ENCODE measurements at places on chromosomes 5 and 9.

- DNase-seq, result no peak
Measured at GRCh38 chr9:113592876-113593575, 129.5 kb downstream of the RGS3 start.

- no peak for DNase-seq
Measured at GRCh38 chr5:134328619-134329018, 38.4 kb downstream of the CDKL3 start.

- DNase-seq, result no peak
Measured at GRCh38 chr5:119943148-119943547, 313.8 kb downstream of the FAM170A start.

DNA sequence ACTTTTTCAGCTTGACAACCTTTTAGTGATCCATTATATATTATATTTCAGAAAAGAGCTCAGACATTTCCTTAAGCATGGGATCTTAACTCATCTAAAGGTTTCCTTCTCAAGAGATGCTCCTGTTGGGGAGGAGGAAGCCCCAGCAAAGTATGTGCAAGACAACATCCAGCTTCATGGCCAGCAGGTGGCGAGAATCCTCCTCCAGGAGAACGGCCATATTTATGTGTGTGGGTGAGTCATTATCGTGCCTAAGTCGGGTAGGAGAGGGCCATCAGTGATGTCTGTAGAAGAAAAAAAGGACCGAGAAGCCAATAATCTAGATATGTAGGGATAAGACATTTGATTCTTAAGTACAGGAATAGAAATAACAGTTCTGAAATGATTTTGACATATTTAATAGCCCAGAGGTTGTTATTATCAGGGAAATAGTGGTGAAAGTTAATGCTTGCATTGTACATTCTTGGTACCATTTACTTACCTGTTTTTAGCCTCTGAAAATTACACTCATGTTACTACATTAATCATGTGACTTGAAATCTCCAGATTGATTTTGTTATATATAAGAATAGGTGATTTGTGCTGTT lies 28.2 kb downstream of the MTRR start:
- no peak for DNase-seq

GRCh38 chr5:136162008-136162407 lies 29.4 kb downstream of the SMAD5 start:
- DNase-seq, result no peak

- DNase-seq, result no peak
Measured at GRCh38 chr5:1410156-1411014, 34.9 kb downstream of the SLC6A3 start.

DNA sequence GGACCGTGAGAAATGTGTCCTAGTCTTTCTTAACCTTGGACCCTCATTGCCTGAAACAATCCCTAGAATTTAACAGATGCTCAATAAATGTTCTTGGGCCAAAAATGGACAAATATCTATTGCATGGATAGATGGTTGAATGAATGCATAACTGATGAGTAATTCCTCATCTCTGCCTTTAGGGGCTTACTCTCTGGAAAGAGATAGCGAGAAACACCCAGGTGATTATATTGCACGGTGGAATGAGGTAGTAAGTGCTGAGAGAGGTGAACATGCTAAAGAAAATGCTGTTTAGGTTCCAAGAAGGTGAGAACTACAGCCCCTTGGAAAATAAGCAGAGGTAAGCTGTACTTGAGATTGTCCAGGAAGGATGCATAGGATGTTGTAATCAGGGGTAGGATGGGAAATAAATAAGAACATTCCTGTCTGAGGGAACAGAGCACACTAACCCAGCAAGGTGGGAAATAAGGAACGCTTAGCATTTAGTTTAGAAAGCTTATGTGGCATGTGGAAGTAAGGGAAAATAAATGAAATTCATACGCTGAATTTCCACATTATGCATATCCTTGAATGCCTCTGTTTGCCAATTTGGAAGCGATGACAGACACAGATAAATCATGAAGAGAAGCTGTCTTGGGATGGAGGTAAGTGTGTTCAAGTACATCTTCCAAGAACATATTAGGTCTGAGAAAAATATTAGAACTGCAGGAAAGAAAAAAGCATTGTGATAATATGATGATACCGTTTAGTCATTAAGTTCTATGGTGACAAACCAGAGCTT lies 426.6 kb downstream of the ARHGEF28 start:
- no peak for DNase-seq

DNA sequence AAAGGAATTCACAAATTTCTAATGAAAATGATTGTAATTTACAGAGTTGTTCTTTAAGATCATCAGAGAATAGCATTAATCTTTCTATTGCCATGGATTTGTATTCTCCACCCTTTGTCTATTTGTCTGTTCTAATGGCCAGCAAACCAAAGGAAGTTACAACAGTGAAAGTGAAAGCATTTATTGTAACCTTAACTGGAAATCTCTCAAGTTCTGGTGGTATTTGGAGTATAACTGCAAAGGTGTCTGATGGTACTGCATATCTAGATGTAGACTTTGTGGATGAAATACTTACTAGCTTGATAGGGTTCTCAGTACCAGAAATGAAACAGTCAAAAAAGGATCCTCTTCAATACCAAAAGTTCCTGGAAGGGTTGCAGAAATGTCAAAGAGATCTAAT lies 21.7 kb downstream of the RMI1 start:
- no peak for DNase-seq

DNA sequence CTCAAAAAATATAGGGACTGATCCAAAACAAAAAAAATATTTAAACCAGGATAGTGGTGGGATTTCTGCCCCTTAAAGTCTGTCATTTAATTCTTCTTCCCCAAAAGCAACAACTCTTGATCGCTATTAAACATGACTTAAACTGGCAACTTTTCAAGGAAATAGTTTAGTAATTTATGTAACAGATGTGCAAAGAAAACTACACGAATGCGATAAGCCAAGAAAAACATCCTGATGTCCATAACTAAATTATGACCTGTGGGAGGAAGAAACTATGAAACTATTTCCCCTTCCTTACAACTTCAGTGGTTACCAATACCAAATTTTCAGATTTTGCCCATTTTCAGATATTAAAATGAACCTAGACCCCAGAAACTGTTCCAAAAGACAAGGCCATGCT lies 31.5 kb downstream of the CLINT1 start:
- DNase-seq, result no peak

DNA sequence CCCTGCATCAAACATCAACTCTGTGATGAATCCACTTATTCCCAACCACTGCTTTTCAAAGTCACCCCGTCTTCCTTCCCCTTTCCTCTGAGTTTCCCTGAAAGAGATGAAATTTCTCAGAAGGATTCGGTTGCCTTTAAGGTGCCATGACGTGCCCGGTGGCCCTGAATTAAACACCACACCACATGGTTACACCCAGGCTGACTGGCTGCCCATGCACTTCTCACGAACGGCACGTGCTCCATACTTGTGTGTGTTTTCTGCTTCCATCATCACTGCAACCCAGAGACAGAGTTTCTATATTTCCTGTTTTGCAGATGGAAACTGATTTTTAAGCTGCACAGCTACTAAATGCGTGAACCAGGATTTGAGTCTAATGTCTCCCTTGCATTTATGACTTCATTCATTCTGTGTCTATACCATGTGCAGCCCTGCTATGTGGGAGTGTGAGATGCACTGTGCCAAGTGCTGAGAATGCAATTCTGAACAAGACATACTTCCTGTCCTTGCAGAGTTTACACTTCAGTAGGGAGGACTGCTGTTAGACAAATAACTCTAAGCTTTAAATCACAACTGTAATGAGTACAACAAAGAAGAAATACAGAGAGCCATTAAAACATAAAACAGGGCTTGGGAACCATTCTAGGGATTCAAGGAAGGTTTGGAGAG lies 162.9 kb downstream of the NXNL2 start:
- DNase-seq, result no peak

DNA sequence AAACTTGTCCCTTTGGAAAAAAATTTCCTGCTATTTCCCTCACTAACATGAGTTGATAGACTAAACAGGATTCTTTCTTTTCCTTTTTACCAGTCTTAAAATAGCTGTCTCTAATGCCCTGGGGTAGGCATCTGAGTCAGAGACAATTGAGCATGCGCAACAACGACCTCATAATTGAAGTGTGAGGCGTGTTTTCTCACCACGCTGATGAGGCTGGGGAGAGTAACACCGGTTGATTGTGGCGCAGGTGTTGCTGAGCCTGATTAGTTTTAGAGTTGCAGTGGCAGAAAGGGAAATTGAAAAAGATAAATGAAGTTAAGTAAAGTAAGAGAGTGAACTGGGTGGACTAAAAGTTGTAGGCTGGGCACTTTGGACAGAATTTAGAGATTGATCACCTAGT lies 213.7 kb downstream of the TLR4 start:
- no peak for DNase-seq

DNA sequence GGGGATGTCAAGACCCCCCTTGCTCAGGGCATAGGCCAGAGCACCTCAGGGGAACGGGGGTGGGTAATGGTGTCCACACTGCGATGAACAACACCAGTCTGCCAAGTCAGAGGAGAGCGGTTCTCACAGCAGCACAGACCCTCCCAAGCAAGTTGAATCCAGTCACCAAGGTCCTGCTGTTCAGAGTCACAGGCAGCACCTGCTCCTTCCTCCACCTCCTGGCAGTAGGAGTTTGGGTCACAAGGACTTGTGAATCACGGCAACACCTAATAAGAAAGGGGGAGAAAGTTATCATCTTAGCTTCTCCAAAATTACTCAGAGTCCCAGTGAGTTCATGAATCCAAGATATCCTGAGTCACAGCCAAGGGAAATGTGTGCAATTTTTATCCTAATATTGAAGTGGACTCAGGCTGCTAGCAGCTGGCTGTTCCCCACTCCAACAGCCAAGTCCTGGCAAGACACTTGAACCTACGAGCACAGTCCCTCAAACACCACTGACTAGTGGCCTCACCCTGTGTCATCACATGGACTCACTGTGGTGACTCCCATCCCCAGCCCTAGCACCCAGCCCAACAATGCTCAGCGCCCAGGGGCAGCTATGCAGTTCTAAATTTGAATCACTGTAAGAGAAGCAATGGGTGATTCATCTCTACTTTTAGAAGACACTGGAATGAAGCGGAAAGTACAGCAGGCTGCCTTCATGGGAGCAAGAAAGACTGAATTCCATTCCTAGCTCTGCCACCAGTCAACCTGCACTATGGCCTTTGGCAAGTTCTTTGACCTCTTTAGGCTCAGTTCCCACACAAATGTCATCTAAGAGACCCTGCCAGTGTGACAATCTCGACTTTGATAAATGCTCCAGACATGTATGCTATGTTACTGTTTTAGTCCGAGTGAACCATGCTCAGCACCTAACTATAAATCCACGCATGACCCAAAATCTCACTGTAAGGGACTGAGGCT lies 113.7 kb downstream of the KLHL3 start:
- DNase-seq, result no peak

GRCh38 chr9:27041746-27042145 lies 36.3 kb upstream of the LRRC19 start:
- no peak for DNase-seq

GRCh38 chr5:141155540-141156374 lies 5.9 kb downstream of the PCDHB6 start:
- no peak for DNase-seq

GRCh38 chr9:136656183-136656738 lies 6.5 kb upstream of the EGFL7 start:
- DNase-seq, result no peak

DNA sequence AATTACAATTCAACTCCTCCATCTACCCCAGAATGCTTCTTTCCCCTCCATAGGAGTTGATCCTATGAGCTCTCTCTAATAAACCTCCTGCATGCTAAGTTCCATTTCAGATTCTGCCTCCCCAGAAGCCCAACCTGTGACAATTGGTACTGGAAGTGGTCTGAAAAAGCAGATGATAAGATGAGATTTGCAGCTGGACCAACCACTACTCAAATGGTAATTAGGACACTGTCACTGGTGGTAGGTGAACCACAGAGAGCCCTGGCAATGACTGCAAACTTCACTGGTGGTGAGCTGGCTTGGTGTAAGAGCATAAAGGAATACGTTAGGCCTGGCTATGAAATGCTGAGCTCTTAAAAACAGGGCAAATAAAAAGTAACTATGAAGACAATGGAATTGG lies 112.6 kb downstream of the ESM1 start:
- DNase-seq, result no peak

DNA sequence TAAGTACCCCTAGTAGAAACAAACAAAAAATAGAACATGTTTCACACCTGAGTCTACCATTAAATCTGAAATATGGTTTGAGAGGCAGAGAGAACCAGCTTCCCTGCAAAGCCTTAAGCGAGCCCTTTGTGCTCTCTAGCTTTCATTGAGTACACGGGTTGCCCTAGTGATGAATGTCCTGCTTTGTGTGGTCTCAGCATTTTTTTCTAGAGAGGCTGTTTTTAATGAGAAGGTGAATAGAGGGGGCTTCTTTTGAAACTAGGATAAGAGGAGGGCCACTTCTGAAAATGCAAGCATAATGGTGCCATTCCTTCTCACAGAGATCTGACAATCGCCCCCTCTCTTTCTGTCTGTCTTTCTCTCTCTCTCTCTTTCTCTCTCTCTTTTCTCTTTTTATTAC lies 131.3 kb downstream of the MACIR start:
- no peak for DNase-seq

GRCh38 chr5:124654418-124654817 lies 92.0 kb downstream of the ZNF608 start:
- no peak for DNase-seq

DNA sequence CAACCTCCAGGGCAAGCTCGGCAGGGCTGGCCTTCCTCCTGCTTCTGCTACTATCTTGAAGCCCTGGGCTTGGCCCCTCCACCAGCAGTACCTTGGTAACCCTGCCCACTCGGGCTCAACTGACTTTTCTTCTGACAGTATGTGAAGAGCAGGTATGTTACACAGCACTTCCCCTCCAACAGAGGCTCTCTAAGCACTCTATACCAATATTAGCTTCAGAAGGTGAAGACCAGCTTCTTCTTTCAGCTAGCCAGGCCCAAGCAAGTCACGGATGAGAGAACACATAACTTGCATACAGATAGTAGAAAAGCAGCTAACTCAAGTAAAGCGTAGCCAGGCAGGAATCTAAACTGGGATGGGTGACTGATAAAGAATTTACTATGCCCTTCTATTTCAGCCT lies 64.3 kb downstream of the FEM1C start:
- DNase-seq, result no peak

GRCh38 chr5:87946271-87946670 lies 322.4 kb downstream of the TMEM161B start:
- no peak for DNase-seq

DNA sequence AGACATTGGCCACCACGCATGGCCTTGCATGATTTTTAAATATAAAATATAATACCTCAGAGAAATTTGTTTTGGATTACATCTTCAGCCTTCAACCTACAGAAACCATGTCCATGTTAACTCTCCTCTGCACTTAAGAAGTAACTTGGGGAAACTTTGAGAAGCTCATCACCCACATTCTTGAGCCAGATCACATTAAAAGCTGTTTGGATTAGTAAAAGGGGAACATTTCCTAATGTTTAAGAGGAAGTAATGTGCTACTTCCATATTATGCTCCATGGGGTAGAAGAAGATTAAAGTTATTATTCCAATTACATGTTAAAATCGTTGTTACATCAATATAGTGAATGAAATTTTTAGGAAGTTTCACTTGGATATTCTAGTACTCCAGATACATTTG lies 10.4 kb upstream of the CEP120 start:
- DNase-seq, result no peak

- no peak for DNase-seq
Measured at GRCh38 chr5:25891691-25892090, 1146.7 kb downstream of the CDH9 start.
